ENCODE measurements at places on chromosomes 3 and 15.

DNA sequence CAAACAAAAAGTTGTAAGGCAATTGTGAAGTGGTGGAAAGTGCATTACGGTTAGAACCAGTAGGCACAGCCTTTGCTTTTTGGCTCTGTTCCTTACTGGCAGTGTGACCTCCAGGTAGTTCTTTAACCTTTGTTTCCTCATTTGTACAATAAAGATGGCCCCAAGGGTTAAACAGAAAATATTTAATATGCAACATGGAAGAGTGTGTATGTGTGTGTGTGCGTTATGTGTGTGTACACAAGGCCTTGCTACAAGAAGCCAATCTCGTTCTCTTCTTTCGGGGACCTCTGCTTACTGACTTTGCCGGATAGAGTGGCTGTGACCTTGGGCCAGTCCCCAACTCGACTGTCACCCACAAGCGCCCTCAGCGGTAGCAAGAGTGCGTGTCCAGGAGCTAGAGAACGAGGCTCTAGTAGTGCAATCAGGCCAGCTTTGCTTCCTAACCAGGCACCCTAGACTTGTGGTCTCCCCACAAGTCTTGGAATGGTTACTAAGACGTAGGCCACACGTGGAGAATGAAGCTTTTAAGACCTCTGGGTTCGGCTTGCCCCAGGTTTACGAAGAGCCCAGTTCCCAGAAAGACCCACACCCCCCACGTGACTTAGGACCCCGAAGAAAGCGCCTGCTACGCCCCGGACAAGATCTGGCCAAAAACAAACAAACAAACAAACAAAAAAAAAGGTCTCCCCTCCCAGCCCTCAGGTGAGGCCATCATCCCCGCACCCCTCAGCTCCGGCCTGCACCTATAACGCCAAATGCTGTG is 593 bp downstream of the CIAO2A start:
- DNase-seq: no peak

DNA sequence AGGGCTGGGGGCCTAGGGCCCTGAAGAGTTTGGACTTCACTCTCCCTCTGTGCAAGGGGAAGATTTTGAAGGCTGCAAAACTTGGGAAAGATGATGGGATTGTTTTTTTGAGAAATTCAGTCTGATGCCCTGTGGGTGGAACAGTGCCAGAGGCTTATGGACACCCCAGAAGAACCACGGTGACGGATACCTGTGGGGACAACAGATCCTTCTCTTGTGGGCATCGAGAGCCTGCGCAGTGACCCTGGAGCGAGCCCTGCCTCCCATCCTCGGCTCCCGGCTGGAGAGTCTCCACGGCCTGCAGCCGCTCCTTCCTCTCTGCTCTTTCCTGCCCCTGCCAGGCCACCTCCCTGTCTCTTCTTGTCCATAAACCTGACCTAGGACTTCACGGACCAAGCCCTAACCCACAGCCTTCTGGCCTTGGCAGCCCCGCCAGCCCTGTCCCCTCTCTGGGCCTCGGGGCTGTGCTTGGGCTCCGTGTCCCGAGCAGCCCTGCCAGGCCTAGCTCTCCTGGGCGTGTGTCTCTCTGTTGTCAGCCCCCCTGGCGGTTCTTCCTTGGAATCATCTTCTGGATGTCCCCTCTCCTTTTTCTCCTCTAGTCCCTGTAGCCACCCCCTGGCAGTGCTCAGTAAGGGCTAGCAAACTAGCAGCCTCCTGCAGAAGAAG is 98.4 kb downstream of the VGLL4 start:
- no peak for DNase-seq

GRCh38 chr15:58269455-58270414 is 131.6 kb downstream of the AQP9 start:
- peak; percentile 44 for DNase-seq

GRCh38 chr15:52104532-52105004 is 8.0 kb downstream of the BCL2L10 start:
- DNase-seq: no peak

DNA sequence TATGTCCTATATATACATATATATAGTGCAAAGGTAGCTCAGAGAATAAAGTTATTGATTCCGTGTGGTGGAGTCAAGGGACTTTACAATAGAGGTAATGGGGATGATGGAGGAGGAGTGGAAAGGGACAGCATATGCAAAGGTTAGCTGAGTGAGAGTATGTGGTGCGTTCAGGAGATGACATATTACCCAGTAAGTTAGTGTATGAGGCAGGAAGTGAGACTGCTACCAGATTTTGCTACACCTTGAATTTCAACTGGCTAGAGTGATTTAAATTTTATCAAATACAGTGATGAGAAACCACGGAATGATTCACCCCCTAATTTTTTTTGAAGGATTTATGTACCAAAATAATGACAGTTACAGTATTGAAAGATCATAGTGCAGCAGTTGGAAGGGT is 2.8 kb downstream of the ACTL6A start:
- DNase-seq: no peak

GRCh38 chr15:21271566-21271965 is 168.7 kb downstream of the POTEB3 start:
- peak; percentile 21 for DNase-seq

GRCh38 chr3:25593001-25593400 is 71.7 kb downstream of the TOP2B start:
- DNase-seq: no peak

DNA sequence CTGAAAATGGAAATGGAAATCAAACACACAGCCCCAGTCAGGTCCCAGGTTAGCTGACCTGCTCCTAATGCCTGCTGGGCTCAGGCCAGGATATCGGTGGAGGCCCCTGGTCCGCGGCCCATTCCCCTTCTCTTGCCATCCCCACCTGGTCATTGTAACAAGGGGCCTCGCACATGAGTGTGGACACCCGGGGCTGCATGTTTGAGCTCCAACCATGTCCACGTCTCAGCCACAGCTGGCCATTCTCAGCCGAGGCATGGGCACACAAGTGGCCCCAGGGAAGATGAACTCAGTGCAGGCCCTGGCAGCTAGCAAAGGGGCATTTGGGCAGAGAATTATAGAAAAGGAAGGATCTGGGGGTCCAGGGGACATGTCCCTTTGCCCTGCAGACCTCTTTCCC is 41.7 kb downstream of the FAM174B start:
- no peak for DNase-seq

DNA sequence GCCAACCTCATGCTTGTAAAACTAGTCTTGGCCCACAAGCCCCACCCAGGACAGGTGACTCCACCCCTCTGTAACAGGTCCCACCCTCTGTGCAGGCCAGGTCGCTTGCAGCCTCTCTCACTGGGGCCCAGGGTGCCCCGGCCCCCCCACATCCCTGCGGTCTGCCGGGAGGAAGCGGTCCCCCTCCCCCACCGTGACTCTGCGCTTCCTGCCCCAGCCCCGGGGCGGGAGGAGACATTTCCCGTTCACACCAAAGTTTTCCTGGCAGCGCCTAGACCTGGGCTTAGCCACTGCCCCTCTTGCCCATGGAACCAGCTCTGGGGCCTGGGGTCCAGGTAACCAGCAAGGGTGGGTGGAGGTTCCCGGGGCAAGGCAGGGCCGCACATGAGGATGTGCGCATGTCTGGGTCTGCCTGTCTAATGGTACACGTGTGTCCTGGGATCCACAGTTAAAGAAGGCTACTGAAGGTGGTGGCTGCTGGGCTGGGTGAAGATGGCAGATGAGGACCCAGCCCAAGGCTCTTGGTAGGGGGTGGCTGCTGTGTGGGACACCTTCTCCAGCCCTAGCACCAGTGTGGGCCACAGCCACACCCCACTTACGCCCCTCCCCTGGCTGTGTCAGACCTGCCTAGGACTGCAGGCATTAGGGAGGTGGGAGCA is 8.4 kb downstream of the NBEAL2 start:
- no peak for DNase-seq

DNA sequence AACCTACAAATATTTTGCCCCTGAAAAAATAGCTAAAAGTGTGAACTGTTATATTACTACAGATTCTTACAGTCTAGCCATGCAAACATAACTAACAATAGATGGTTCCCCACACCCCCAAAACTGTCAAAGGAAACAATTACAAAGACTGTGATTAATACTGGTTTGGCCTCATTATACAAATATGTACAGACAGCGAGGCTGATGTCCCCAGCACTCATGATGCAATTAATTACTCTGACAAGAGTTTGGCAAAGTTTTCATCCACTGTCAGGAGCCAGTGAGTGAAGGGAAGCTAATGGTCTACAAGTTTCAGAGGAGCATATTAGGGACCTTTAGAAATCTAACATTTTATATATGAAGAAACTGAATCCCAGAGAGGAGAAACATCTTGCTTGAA is 61.0 kb downstream of the HMG20A start:
- no peak for DNase-seq

- no peak for DNase-seq
These were observed 48.8 kb upstream of the PTX3 start for GRCh38 chr3:157387708-157388435.

- DNase-seq: no peak
These were observed 804.1 kb upstream of the LMCD1 start for GRCh38 chr3:7697548-7697947.

- peak; percentile 91 for DNase-seq
These were observed 1.3 kb downstream of the ATP13A3 start for GRCh38 chr3:194485468-194485880.

DNA sequence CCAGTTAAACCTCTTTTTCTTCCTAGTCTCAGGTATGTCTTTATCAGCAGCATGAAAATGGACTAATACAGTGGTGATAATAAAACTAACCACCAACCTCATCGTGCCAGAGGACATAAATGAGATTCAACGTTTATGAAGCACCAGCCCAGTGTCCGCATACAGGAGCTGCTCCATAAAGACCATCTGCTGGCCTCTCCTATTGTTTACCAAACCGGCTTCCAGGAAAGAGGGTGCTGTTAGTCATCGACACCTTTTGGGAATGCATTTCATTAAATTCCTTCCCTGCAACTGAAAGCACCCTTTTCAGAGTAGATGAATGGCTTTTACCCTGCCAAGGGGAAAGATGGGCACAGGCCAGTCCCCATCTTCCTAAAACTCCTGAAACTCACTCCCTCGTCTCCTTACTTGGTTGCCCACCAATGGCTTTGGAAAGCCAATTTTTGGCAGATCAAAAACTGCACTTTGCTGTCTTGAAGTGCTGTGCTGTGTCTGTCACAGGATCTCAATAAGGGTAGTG is 122.1 kb downstream of the AQP9 start:
- peak; percentile 95 for DNase-seq

DNA sequence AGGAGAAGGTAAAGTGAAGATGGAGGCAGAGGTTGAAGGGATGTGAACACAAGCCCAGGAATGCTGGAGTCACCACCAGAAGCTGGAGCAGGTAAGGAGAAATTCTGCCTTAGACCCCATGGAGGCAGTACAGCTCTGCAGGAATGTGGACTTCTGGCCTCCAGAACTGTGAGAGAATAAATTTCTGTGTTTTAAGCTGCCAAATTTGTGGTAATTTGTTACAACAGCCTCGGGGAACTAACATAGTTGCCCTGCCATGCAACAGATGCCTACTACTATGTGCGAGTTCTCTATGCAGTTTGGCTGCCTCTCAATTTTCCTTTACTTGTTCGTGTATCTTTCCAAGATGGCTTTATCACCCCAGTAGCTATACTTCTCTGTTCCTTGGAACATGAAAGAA is 394.1 kb downstream of the TUSC7 start:
- DNase-seq: no peak

DNA sequence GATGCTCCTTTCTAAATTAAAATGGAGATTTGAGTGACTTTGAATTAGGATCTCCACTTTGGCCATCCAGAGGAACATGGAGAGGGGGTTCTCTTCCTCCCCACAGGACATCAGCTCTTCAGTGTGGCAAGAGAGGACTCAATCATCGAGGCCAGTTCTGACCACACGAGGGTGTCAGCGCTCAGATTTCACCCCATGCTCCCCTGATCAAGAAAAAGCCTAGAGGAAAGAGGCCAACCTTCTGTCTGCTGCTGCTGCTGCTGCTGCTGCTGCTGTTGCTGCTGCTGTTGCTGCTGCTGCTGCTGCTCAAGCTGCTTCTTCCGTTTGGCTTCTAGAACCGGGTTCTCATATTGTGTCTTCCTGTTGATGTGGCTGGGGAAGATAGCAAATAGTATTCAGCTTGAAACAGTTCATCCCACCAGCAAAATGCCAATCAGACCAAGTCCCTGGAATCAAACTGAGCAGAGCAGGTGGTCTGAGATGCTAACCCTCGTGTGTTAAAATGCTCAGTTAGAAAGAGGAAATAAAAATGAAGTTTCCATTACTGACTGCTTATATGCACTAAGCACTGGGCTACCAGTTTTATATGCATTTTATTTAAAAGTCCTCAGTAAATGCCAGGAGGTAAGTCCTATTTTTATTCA is 599.0 kb downstream of the MAGI1 start:
- peak; percentile 37 for DNase-seq

GRCh38 chr15:68817304-68818065 is 3.2 kb downstream of the ANP32A start:
- peak; percentile 53 for DNase-seq

DNA sequence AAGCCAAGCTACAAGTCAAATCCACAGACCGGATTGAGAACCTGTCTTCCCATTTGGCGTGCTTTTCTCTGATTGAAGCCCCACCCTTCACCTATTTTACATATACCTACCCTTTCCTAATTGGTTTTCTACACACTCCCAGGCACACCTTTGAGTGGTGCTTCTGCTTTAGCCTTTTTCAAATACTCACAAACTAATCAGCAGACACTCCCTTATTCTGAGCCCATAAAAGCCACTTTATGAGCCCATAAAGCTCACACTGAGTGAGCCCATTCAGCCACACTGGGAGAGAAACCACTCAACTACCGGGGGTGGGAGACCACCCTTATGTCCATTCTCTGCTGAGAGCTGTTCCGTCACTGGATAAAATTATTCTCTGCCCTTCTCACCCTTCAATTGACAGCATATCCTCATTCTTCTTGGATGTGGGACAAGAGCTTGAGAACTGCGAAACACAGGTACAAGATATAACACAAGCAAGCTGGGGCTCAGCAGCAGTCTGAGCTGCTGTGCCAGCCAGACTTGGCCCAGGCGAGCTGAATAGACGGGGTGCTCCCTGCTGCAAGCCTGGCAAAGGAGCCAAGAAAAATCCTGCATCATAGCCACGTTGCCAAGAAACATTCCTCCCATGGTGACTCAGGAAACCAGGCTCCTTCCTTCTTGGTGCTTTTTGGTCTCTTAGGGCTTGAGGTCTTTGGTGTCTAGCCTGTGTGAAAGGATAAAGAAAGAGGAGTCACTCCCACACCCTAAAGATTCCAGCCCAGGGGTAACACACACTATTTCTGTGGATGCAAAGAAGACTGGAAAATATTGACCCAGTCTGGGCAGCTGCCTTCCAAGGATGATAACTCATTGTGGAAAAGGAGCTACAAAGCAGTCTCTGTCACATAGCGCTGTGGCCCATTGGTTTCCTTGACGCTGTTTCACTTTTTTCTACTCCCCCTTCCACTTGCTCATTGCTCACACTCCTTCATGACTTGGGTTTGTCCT is 609.7 kb downstream of the MCTP2 start:
- DNase-seq: no peak

- no peak for DNase-seq
These were observed 207.6 kb upstream of the AZI2 start for GRCh38 chr3:28556195-28556594.

GRCh38 chr3:65593780-65594752 is 444.7 kb downstream of the MAGI1 start:
- DNase-seq: no peak
